Fibroblast of skin of left biceps (primary cell): ENCODE measurements at places on chromosomes 3 and 15.

DNA sequence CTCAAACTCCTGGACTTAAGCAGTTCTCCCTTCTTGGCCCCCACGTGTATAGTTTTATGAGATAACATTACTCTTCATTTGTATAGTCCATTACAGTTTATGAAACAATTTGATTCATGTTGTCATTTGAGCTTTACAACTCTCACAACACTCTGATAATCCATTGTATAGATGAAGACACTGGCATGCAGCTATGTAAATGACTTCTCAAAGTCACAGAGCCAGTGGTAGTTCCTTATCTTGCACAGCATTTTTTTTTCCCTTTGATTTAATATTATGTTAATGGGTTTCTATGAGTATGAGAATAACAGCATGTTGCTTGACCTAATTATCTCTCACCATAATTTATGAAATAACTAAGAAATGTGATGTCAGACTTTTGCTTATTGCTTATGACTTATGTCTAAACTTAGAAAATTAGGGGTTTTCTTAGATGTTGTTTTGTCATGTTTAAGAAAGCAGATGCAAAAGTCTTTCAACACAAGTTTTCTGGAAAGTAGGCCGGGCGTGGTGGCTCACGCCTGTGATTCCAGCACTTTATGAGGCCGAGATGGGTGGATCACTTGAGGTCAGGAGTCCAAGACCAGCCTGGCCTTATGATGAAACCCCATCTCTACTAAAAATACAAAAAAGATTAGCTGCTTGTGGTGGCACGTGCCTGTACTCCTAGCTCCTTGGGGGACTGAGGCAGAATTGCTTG lies 13.3 kb downstream of the VPS8 start:
- DNase-seq = no peak

- DNase-seq = no peak
Observed at GRCh38 chr3:119338754-119339153, 44.6 kb downstream of the ARHGAP31 start.

- DNase-seq = no peak
Observed at GRCh38 chr3:16455001-16455400, 58.5 kb downstream of the RFTN1 start.

DNA sequence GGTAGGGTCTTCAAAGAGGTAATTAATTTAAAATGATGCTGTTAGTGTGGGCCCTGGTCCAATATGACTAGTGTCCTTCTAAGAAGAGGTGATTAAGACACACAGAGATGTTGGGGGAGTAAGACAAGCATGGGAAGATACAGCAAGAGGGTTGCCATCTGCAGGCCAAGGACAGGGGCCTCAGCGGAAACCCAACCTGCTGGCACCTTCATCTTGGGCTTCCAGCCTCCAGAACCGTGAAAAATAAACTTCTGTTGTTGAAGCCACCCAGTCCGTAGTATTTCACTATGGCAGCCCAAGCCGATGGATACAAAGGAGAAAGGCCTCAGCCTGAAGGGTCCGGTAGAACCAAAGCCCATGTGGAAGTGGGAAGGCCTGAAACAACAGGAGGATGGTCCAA lies 161.7 kb upstream of the UBE2E1 start:
- DNase-seq = no peak

DNA sequence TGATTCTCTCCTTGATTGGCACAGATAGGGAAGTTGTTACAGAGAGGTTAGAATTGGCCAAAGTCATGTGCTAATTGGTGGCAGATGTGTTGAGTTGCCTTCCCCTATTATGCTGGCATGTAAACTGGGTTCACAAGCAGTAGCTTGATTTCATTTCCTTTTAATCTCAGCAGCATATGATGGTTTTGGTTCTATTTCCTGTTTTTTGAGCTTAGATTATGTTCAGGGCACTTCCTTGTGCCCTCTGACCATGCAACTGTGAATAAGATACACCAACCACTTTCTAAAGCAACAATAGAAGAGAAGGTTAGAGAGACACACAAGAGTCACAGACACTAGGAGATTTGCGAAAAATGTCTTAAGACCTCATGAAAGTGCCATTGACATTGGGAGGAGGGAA lies 16.5 kb downstream of the HPS3 start:
- no peak for DNase-seq

DNA sequence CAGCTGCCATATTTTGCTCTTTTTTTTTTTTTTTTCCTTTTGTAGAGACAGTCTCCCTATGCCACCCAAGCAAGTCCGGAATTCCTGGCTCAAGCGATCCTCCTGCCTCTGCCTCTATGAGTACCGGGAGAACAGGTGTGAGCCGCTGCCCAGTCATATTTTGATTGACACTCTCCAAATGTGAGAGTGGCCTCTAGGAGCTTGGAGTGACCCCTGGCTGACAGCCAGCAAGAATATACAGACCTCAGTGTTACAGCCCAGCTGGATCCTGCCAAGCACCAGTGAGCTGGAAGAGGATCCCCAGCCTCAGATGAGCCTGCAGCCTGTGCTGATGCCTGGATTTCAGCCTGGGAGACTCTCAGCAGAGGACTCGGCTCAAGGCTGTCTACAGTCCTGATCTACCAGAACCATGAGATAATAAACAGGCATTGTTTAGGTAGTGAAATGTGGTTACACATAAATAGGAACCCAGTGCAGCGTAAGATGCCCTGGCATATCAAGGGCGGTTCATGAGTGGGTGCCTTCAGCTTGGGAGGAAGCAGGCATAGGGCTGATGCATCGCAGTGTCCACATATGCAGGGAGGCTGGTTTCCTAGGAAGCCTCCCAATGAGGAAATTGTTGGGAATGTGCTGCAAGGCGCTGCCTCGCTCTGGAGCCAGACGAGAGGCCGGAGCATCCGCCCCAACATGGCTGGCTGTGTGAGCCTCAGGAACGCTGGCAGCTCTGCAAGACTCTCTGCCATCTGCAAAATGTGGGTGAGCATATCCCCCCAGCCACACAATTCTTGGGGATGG lies 38.9 kb upstream of the ATP10A start:
- no peak for DNase-seq

DNA sequence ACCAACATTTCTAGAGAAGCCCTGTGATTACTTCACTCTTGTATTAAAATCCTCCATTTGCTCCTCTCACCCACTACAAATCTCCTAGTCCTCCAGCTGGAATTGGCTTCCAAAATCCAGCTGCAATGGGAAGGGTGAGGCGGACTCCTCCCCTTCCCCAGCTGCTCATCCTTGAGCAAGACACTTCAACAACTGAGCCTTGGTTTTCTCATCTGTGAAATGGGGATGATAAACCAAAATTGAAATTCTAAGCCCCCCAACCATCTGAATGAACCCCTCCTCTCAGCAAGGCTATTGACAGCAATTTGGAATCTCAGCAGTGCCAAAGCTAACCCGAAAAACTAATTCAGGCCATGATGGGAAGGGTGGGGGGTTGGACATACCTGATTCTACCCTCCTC lies 9.4 kb downstream of the FAM174B start:
- no peak for DNase-seq

GRCh38 chr3:188153437-188154013 lies 432 bp upstream of the LPP start:
- peak; percentile 91 for DNase-seq

- no peak for DNase-seq
Observed at GRCh38 chr15:84874981-84875699, 9.3 kb upstream of the SLC28A1 start.

DNA sequence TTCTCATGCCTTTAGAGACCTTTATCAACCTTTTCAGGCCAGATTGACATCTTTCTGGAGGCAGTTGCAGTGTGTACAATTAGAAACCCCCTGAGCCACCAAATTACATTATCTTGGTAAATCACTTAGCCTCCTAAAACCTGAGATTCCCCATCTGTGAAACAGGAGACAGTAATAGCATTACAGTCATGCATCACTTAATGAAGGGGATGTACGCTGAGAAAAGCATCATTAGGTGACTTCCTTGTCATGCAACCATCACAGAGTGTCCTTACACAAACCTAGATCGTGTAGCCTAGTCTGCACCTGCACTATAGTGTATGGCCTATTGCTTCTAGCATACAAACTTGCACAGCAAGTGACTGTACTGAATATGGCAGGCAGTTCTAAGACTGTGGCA lies 400.8 kb upstream of the CNTN3 start:
- no peak for DNase-seq

- no peak for DNase-seq
Observed at GRCh38 chr3:122594025-122594424, 16.6 kb downstream of the PARP15 start.

GRCh38 chr3:40299721-40300335 lies 9.7 kb upstream of the EIF1B start:
- DNase-seq = peak; percentile 40

DNA sequence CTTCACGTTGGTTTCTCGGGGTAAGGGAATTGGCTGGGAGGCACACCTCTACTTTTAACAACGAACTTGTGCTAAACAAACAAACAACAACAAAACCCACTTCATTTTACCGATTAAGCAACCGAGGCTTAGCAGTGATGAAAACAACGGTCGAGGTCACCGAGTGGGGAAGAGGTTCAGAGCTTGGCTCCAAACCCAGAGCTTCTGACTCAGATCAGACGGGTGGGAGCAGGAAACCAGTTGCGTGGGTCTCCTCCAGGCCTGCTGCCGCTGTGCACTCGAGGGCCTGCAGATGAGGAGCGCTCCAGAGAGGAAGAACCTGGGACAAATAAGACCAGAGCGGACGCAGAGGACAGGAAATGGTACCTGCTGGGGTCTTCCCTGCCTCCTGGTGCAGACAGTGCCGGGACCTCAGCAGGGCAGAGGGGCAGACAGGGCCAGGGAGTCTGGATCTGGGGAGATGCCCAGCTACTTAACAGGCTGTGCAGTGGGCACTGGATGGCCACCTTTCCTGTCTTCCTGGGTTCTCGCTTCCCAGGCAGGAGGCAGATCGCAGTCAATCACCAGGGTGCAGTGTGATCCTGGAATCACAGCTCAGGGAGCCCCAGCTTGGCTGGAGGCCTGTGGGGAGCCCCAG lies 99.0 kb upstream of the MEF2A start:
- no peak for DNase-seq

DNA sequence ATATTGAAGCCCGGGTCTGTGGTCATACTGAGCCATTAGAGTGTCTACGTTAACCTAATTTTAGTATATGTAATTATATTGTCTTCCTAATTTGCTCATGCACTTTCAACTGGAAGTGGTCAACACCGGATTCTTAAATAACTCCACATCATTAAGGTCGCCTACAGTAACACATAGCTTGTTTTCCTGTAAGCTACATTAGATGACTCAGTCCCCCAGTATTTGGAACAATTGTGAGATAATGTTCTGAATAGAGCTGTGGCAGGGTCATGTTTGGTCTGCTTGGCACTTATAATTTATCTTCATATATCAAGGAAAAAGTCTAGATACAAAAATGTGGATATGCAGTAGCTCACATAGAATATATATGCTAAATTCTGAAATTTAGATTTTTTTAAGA lies 486.2 kb downstream of the IGSF11 start:
- no peak for DNase-seq

- DNase-seq = no peak
Observed at GRCh38 chr15:80730926-80731325, 35.8 kb downstream of the ABHD17C start.

GRCh38 chr3:73249047-73249446 lies 187.6 kb downstream of the EBLN2 start:
- no peak for DNase-seq

DNA sequence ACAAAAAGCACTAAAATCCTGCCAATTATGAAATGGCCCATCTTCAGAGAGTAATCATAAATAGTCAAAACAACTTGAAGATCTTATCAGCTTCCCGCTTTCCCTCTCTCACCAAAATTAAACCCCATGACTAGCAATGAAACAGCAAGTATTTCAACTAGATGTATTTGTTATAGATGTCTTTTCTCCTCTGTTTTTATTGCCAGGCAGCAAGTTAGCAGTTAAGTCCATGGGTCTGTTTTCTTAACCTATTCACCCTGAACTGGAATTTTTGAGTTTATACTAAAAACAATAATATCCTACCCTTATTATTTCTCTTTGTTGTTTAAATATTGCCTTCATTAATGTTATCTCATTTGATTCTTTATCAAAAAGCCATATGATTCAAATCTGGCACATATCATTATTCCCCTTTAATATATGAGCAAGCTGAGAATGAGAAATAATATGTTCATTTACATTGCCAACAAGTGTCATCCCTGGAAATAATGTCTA lies 23.3 kb downstream of the AQP9 start:
- DNase-seq = no peak

GRCh38 chr3:142896201-142896755 lies 7.4 kb upstream of the PCOLCE2 start:
- DNase-seq = no peak

- no peak for DNase-seq
Observed at GRCh38 chr3:79052054-79052681, 715.6 kb downstream of the ROBO1 start.

DNA sequence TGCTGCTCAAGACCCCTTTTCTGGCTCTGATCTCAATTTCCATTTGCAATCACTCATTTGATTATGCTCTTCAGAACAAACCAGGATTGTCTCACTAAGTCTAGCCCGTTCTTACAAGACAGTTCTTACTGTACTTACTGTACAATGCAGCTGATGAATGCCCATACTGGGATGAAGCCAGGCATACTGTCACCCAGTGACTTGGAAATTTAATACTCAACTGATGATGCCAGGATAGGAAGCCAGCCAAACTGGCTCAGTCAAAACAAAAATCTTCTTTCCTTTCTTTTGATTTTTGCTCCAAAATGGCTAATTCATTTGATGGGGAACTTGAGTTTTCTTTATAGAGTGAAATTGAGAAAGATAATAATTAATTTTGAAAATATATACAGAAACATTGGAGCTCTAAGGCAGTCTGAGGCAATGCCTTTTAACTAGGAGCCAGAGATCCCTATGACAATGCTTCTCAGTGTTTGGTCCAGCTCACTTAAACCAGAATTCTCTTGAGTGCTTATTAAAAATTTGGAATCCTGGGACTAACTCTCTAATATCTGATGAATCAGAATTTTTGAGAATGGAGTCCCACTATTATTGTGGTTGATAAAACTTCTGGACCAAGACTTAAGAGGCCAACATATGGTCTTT lies 265.6 kb upstream of the THBS1 start:
- no peak for DNase-seq

GRCh38 chr15:39478996-39479395 lies 101.9 kb upstream of the THBS1 start:
- DNase-seq = no peak

DNA sequence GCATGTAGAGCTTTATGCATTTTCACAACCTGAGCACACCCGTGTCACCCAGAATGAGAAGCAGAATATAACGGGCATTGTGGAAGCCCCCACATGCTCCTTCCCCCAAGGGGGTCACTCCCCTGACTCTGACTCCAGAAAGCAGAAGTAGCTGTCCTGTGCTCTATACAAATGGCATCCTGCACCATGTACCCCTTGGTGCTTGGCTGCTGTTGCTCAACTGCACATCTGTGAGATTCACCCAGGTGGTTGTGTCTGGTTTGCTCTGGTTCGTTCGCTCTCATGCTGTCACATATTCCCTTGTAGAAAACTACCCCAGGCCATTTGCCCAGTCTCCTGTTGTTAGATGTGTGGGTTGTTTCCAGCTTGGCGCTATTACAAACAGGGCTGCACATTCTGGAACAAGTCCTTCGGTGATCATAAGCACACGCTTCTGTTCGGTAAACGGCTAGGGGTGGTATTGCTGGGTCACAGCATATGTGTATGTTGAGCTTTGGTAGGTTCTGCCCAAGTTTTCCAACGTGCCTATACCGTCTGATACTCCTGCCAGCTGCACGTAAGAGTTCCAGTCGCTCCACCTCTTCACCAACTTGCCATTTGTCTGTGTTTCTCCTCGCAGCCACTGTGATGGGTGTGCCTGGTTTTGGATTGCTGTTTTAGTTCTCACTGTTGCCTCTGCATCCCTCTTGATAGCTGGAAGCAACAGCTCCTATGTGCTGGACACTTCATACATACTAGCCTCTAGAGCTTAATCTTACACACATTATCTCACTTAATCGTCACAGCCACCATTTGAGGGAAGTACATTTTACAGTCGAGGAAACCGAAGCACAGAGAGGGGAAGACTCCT lies 65.4 kb upstream of the SLC6A6 start:
- no peak for DNase-seq
